ENCODE measurements at places on chromosomes 2 and 18.

GRCh38 chr2:129263939-129264338 is 715.5 kb upstream of the RAB6C start:
- no peak for DNase-seq
- no peaks in the 10 kb centered on the region for H3K27me3 ChIP-seq
- no peak overlapping the region for H3K27ac ChIP-seq
- H3K4me3 ChIP-seq, result no peak overlapping the region

GRCh38 chr18:32422201-32422600 is 48.5 kb downstream of the GAREM1 start:
- H3K27ac ChIP-seq, result no peak overlapping the region
- no peaks in the 10 kb centered on the region for H3K4me1 ChIP-seq
- DNase-seq, result no peak

- H3K4me1 ChIP-seq, result no peaks in the 10 kb centered on the region
- DNase-seq, result no peak
- no peak overlapping the region for H3K27ac ChIP-seq
- H3K36me3 ChIP-seq, result no peaks in the 10 kb centered on the region
- no peaks in the 10 kb centered on the region for H3K27me3 ChIP-seq
- no peak overlapping the region for H3K4me3 ChIP-seq
Measured at GRCh38 chr2:53569957-53570727, 197.5 kb upstream of the CHAC2 start.

GRCh38 chr2:160068906-160069305 is 6.5 kb upstream of the PLA2R1 start:
- H3K36me3 ChIP-seq, result no peaks in the 10 kb centered on the region
- H3K27me3 ChIP-seq, result no peaks in the 10 kb centered on the region
- no peak for DNase-seq
- no peak overlapping the region for H3K27ac ChIP-seq

DNA sequence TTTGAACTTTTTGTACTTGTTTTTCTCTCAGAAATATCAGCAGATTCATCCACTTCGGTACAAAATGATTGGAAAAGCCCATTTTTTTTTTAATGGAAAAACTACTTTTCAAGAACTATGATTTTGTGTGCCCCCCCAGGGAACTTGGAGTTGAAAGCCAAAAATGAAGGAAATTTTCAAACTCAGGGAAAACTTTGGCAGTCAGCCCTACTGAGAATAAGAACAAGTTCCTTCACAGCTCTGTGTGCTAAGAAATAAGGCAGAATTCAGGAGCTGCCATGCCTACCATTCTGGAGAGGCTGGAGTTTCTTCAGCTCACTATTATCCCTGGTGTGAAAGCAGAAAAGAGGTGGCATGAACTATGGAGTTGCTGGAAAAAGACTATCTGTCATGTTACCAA is 226.0 kb upstream of the SLC35G4 start:
- DNase-seq, result no peak
- H3K4me1 ChIP-seq, result no peaks in the 10 kb centered on the region
- no peaks in the 10 kb centered on the region for H3K36me3 ChIP-seq
- H3K4me3 ChIP-seq, result no peak overlapping the region
- H3K27ac ChIP-seq, result no peak overlapping the region
- H3K27me3 ChIP-seq, result no peaks in the 10 kb centered on the region

- H3K4me3 ChIP-seq, result no peak overlapping the region
- H3K27ac ChIP-seq, result no peak overlapping the region
- H3K27me3 ChIP-seq, result peaks cover 3% of the 10 kb centered on the region
- DNase-seq, result no peak
- H3K4me1 ChIP-seq, result no peaks in the 10 kb centered on the region
Measured at GRCh38 chr18:78934551-78935225, 44.9 kb upstream of the SALL3 start.

- no peaks in the 10 kb centered on the region for H3K4me1 ChIP-seq
- H3K27me3 ChIP-seq, result no peaks in the 10 kb centered on the region
- H3K27ac ChIP-seq, result no peak overlapping the region
Measured at GRCh38 chr2:10785260-10785659, 27.3 kb downstream of the PDIA6 start.

- no peaks in the 10 kb centered on the region for H3K36me3 ChIP-seq
- no peak for DNase-seq
- H3K27me3 ChIP-seq, result no peaks in the 10 kb centered on the region
- no peak overlapping the region for H3K4me3 ChIP-seq
- H3K27ac ChIP-seq, result no peak overlapping the region
Measured at GRCh38 chr2:121993682-121994081, 238.2 kb downstream of the TSN start.

- no peak for DNase-seq
- H3K4me3 ChIP-seq, result no peak overlapping the region
- H3K27ac ChIP-seq, result no peak overlapping the region
- H3K4me1 ChIP-seq, result no peaks in the 10 kb centered on the region
Measured at GRCh38 chr2:57093020-57093419, 909.2 kb downstream of the CCDC85A start.

- peak; percentile 53 for DNase-seq
- no peak overlapping the region for H3K27ac ChIP-seq
- H3K36me3 ChIP-seq, result no peaks in the 10 kb centered on the region
- H3K27me3 ChIP-seq, result no peaks in the 10 kb centered on the region
- no peak overlapping the region for H3K4me3 ChIP-seq
Measured at GRCh38 chr18:80157708-80158343, 48.8 kb downstream of the ADNP2 start.

- no peak for DNase-seq
- no peaks in the 10 kb centered on the region for H3K36me3 ChIP-seq
- H3K27ac ChIP-seq, result peak overlapping the region; percentile 96
- peaks cover 7% of the 10 kb centered on the region for H3K4me1 ChIP-seq
Measured at GRCh38 chr2:8676921-8677645, 4.8 kb upstream of the ID2 start.

GRCh38 chr2:70005752-70006446 is 44.5 kb upstream of the ASPRV1 start:
- no peak for DNase-seq
- H3K27me3 ChIP-seq, result no peaks in the 10 kb centered on the region
- H3K4me3 ChIP-seq, result no peak overlapping the region
- no peaks in the 10 kb centered on the region for H3K36me3 ChIP-seq

GRCh38 chr18:52937840-52938239 is 597.8 kb downstream of the DCC start:
- no peaks in the 10 kb centered on the region for H3K27me3 ChIP-seq
- no peak overlapping the region for H3K27ac ChIP-seq
- no peak for DNase-seq
- peaks cover 5% of the 10 kb centered on the region for H3K4me1 ChIP-seq
- H3K36me3 ChIP-seq, result no peaks in the 10 kb centered on the region
- no peak overlapping the region for H3K4me3 ChIP-seq

- no peak for DNase-seq
- no peaks in the 10 kb centered on the region for H3K36me3 ChIP-seq
- 0 out of 2 replicates have a peak, but pooled peaks cover 3% of the 10 kb centered on the region for H3K4me1 ChIP-seq
- H3K27me3 ChIP-seq, result no peaks in the 10 kb centered on the region
- H3K4me3 ChIP-seq, result no peak overlapping the region
Measured at GRCh38 chr2:189116087-189116486, 63.5 kb downstream of the COL5A2 start.

GRCh38 chr2:210454336-210454735 is 22.2 kb downstream of the LANCL1 start:
- no peaks in the 10 kb centered on the region for H3K27me3 ChIP-seq
- H3K4me1 ChIP-seq, result no peaks in the 10 kb centered on the region
- DNase-seq, result no peak
- H3K4me3 ChIP-seq, result no peak overlapping the region
- H3K36me3 ChIP-seq, result peaks cover 29% of the 10 kb centered on the region

- no peak for DNase-seq
- H3K27me3 ChIP-seq, result peaks cover 3% of the 10 kb centered on the region
- H3K36me3 ChIP-seq, result no peaks in the 10 kb centered on the region
- H3K4me1 ChIP-seq, result no peaks in the 10 kb centered on the region
- no peak overlapping the region for H3K27ac ChIP-seq
- H3K4me3 ChIP-seq, result no peak overlapping the region
Measured at GRCh38 chr2:104888489-104889258, 34.8 kb downstream of the POU3F3 start.

DNA sequence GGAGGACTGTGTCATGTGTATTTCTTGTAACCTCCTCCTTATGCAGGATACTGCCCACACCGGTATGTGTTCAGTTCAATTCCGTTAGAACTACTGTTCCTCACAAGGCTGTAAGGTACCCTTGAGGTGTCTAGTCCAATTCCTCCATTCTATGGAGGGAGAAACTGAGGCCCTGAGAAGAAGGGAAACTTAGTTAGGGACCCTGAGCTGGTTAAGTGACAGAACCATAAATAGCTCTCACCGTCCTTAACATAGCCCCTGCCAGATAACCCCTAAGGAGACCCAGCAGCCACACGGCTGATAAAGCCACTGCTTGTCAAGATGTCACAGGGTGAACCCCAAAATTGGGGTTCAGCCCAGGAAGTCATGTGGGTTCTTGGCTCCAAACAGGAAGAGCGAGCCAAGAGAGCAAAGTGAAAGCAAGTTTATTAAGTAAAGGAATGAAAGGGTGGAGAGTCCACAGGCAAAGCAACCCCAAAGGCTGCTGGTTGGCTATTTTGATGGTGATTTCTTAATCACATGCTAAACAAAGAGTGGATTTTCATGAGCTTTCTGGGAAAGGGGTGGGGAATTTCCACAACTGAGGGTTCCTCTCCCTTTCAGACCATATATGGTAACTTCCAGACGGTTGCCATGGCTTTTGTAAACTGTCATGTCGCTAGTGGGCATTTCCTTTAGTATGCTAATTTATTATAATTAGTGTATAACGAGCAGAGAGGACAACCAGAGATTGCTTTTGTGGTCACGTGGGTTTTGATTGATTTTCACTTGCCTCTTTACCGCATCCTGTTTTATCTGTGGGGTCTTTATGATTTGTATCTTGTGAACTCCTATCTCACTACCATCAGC is 83.4 kb upstream of the RTN4 start:
- no peak for DNase-seq
- no peak overlapping the region for H3K27ac ChIP-seq
- peaks cover 10% of the 10 kb centered on the region for H3K4me1 ChIP-seq
- H3K36me3 ChIP-seq, result no peaks in the 10 kb centered on the region

GRCh38 chr2:42793334-42794270 is 1.2 kb upstream of the HAAO start:
- peak overlapping the region; percentile 78 for H3K27ac ChIP-seq
- H3K4me1 ChIP-seq, result peaks cover 31% of the 10 kb centered on the region
- DNase-seq, result peak; percentile 31
- no peaks in the 10 kb centered on the region for H3K27me3 ChIP-seq
- peak overlapping the region; percentile 63 for H3K4me3 ChIP-seq
- no peaks in the 10 kb centered on the region for H3K36me3 ChIP-seq

DNA sequence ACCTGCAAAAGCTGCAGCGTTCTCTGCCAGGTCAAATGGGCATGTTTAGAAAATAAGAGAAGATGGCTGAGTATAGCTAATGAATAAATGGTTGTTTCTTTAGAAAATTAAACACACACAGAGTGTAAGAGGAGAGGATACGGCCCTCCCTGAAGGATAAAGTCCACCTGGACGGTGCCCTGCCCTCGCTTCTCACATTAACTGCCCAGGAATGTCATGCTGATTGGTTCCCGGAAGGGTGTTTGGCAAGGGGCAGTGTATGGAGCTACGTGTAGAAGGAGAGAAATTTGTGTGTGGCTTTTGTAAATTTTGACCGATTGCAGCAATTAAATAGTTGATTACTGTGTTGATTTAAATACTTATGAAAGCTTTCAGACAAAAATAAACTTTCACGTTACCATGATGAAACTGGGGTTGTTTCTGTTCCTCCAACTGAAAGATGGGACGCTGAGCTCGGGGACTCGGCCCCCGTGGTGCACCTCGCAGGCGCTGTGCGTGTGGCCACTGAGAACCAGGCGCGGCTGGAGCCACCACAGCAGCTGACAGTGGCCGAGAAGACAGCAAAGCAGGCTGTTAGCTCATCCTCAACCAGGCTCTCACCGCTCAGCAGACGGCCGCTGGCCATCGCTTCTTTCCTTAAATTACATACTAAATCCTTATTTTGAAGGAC is 22.7 kb downstream of the MPPE1 start:
- DNase-seq, result no peak
- no peaks in the 10 kb centered on the region for H3K27me3 ChIP-seq
- H3K4me1 ChIP-seq, result no peaks in the 10 kb centered on the region
- H3K27ac ChIP-seq, result no peak overlapping the region
- no peaks in the 10 kb centered on the region for H3K36me3 ChIP-seq

DNA sequence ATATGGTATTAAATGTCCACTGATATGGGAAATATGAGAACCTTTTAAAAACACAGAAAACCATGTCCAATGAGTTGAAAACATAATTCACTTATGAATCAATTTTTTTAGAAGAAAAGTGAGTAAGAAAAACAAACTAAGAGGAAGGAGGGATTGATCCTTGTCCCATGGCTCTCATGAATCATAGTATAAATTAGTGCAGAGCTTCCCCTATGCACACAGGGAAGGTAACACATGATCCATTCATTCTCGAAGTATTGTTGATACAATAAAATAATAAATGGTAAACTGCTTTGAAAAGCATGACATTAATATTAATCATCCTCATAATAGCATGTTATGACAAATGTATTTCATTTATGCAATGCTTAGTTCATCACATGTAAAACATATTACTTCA is 872.0 kb upstream of the CNTNAP5 start:
- DNase-seq, result no peak
- H3K4me3 ChIP-seq, result no peak overlapping the region
- no peaks in the 10 kb centered on the region for H3K36me3 ChIP-seq
- no peaks in the 10 kb centered on the region for H3K4me1 ChIP-seq
- no peak overlapping the region for H3K27ac ChIP-seq

GRCh38 chr2:109117780-109118179 is 11.2 kb upstream of the SH3RF3 start:
- H3K27ac ChIP-seq, result no peak overlapping the region
- H3K4me1 ChIP-seq, result no peaks in the 10 kb centered on the region
- no peak overlapping the region for H3K4me3 ChIP-seq
- no peaks in the 10 kb centered on the region for H3K36me3 ChIP-seq

DNA sequence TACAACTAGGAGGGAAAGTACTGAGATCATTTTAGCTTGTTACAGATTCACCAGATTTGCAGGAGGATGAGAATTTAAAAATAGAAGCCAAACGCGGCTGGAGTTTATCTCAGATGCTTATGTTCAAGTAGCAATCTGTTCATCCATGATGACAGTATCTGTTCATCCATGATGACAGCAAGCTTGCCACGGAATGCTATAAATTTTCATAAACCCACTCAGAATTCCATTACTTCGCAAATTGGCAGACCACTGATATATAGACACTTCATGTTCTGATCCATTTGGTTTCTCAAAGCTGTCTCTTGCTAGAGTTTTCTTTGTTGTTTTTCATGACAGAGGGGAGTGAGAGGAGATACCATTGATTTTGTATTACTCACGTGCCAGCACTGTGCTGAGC is 84.2 kb downstream of the GAREM1 start:
- no peaks in the 10 kb centered on the region for H3K4me1 ChIP-seq
- H3K4me3 ChIP-seq, result no peak overlapping the region
- no peaks in the 10 kb centered on the region for H3K27me3 ChIP-seq

- H3K4me1 ChIP-seq, result no peaks in the 10 kb centered on the region
- no peaks in the 10 kb centered on the region for H3K27me3 ChIP-seq
- H3K4me3 ChIP-seq, result no peak overlapping the region
- H3K27ac ChIP-seq, result no peak overlapping the region
- no peaks in the 10 kb centered on the region for H3K36me3 ChIP-seq
Measured at GRCh38 chr18:6639305-6639704, 90.2 kb upstream of the ARHGAP28 start.

- H3K4me1 ChIP-seq, result no peaks in the 10 kb centered on the region
- H3K27me3 ChIP-seq, result no peaks in the 10 kb centered on the region
- no peak overlapping the region for H3K4me3 ChIP-seq
- no peak overlapping the region for H3K27ac ChIP-seq
- no peaks in the 10 kb centered on the region for H3K36me3 ChIP-seq
- DNase-seq, result no peak
Measured at GRCh38 chr2:213834331-213834730, 550.1 kb downstream of the SPAG16 start.

- H3K4me3 ChIP-seq, result no peak overlapping the region
- H3K27me3 ChIP-seq, result peaks cover 26% of the 10 kb centered on the region
Measured at GRCh38 chr2:26903676-26904075, 55.7 kb downstream of the DPYSL5 start.
